PC-3 (cell line): ENCODE measurements at places on chromosomes 2 and 18. TPM values are rescaled to one million over a fixed set of nuclear protein-coding genes. Genes with fewer than 3 reads are reported as not detected.

IL37 gene
- 1.6 and 2.6 TPM in 2 replicates for total RNA-seq

C2orf66 gene
- total RNA-seq, result 0.51 TPM in 1 of 2 replicates, not detected in the other

NDC80 gene
- total RNA-seq, result 26.0 and 53.4 TPM in 2 replicates

DNA sequence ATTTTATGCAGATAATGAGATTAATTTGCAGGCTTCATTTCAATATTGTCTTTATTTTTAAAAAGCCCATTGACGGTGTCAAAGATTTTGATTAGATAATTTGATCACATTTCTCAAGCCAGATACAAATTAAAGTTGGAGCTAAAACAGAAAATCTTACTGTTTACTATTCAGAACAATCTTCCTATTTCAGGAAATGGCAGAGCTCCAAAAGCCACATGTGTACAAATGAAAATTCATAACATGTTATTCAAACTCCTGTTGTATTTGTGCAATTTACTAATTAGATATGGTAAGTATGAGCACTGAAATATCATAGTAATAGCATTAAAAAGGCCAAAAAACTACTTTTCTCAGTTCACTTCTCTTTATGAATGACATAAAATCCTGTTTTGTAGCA lies 682.9 kb downstream of the KCNJ3 start:
- no peak overlapping the region for H3K27ac ChIP-seq
- no peaks in the 10 kb centered on the region for H3K27me3 ChIP-seq
- DNase-seq, result no peak
- no peaks in the 10 kb centered on the region for H3K36me3 ChIP-seq
- no peaks in the 10 kb centered on the region for H3K4me1 ChIP-seq
- no peak overlapping the region for H3K4me3 ChIP-seq

- peak overlapping the region; percentile 22; the same call in 1 of the 2 replicates for H3K4me3 ChIP-seq
- H3K27me3 ChIP-seq, result no peaks in the 10 kb centered on the region
- no peaks in the 10 kb centered on the region for H3K36me3 ChIP-seq
- peak; percentile 71 for DNase-seq
Observed at GRCh38 chr2:101329026-101329425, 20.5 kb upstream of the RNF149 start.
